Effector memory CD8-positive, alpha-beta T cell (primary cell): ENCODE measurements at places on chromosomes 5 and 9.

DNA sequence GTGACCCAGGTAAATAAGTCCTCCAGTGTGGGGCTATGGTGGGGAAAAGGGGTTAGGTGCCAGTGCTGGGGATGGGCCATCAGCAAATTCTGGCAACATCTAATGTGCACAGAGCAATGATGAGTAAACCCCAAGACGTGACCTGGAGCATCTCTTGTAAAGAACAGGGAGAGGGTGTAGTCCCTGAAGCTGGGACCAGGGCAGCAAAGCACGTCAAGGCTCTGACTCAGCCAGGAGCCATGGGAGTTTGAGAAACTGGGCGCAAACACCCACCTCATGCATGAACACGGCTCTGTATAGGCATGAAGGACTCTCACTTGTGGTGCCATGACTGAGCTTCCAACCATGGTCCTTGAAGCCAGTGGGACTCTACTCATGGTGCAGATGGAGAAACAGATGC, 51.8 kb downstream of the DUSP1 start:
- DNase-seq: no peak

GRCh38 chr5:163387589-163388343, 49.6 kb upstream of the CCNG1 start:
- DNase-seq: no peak

- no peak for DNase-seq
Observed at GRCh38 chr9:127336506-127337352, 60.2 kb upstream of the SLC2A8 start.

DNA sequence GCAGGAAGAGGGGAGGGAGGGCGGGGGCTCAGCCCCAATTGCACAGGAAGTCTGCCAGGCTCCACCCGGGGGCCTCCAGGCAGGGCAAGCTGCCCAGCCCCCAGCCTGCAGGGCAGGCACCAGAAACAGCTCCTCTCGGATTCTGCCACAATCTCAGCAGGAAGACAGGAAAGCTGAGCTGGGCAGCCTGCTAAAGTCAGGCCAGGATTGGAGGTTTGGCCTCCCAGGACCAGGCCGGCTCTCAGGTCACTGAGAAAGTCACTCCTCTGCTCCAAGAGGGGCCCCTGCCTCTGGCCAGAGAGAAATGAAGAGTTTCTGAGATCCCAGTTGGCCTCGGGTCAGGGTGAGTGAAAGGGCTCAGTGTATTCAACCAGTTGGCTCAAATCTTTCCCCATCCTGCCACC, 54.6 kb upstream of the STXBP1 start:
- DNase-seq: no peak

DNA sequence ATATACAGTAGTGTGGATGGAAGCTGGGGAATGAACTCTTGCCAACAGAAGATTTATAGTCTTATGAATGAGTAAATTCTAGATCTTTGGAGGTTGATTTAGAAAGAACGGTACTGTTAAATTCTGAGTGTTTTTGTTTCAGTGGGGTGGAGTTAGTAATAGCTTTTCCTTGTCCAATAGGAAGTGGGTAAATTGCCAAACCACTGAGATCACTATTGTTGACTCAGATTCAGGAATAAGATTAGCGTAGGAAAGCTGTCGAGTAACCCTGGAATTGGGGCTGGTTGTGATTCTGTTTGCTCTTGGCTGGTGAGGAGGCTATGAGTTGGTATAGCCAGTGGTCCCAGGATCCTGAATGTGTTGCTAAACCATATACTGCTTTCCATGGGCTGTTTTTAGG, 155.6 kb downstream of the ARHGAP26 start:
- DNase-seq: no peak

DNA sequence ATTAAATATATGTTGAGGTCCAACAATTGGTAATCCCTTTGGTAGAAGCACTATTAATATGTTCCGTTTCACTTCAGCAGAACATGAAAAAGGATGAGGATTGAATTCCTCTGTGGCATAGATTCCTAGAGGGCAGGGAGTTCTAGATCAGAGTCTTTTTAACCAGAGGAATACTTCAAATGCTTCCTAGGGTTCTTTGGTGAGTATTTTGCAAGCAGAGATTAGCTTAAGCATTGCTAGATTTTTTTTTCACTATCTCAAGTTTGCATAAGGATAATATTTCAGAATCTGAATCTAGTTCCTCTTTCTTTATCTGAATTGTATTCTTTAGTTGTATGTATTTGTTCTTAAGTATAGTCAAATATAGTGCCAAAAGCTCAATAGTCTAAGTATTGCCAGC, 116.6 kb upstream of the ADAMTSL1 start:
- DNase-seq: no peak
